ENCODE measurements at places on chromosomes 6 and 20.

DNA sequence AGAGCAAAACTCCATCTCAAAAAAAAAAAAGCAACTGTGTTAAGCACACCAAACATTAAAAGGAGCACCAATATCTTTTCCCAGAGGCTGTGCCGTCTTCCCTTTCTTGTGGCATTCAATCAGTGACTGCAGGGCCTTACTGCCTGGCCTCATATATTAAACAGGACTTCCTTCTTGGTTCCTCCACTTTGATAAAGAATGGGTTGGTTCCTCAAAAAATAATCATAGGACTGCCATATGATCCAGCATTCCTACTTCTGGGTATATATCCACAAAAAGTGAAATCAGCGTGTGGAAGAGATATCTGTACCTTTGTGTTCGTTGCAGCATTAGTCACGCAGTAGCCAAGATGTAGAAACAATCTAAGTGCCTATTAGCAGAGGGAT, 40.3 kb upstream of the GFOD1 start:
- DNase-seq = no peak

DNA sequence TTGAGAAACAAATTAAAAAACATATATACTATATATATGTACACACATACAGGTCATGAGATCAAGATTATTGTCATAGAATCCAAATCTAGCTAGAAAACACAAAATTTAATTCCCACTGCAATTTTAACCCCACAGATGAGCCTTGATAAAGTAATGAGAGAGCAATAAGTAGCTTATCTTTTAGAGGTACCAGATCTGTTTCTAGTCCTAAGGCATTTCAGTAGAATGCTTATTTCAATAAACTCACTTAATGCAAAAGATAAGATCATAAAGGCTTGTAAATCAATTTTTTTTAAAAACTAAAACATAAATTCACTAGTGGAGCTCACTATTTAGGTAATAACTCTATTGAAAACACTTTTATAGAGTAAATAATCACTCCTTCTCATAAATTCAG, 47.2 kb downstream of the PRKN start:
- DNase-seq = no peak

DNA sequence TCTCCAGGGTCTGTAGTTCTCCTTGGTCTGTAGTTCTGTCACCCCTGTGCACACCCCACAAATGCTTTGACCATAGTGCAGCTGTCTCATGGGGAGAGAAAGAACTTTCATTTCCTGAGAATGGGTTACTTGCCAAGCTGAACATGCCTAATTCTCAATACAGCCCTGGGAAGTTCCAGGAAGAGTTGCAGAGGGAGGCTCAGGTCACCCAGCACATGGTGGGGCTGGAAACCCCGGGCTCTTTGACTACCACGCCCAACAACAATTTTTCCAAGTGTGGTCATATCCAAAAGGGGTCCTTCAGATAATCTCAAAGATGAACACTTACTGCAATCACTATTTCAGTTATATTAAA, 2.2 kb upstream of the PTPRA start:
- DNase-seq = no peak

GRCh38 chr6:11141295-11141694, 29.8 kb upstream of the ERVFRD-1 start:
- no peak for DNase-seq

DNA sequence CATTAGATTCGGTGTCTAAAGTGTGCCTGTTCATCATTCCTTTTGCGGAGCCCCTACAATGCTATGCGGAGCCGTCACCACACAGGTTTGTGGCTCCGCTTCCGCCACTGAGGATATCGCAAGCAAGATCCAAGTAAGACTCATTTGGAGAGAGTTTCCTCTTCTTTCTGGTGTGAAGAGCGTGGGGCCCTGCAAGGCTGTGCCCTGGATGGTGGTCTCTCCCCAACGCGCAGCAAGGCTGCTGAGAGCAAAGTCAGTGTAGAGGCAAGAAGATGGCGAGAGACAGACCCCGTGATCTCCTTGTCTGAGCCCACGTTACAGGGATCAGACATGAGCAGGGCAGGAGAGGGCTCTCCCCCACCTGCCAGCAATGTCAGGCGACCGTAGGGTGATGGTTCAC, 96.3 kb upstream of the AFDN start:
- DNase-seq = no peak

DNA sequence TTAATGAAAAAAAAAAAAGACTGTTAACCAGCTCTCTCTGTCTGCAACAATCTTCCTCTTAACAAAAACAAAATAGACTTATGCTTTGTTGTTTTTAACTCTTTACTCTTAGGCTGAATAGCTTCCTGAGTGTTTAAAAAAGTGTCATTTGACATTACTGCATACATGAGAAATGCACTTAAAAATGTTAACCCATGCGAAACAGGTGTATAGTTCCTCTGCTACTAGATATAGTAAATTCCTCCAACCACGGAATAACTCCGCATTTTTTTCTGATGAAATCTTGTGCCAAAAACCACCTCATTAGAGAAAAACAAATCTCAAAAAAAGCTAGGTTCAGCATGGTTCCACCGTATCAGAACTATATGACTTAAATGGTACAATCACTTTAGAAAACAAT, 426.0 kb downstream of the ADGRB3 start:
- no peak for DNase-seq

GRCh38 chr6:23173234-23173633, 603.9 kb downstream of the HDGFL1 start:
- DNase-seq = no peak

- no peak for DNase-seq
Observed at GRCh38 chr6:116545651-116546050, at the start of gene TRAPPC3L. TRAPPC3L (minus strand) TSS chr6:116545684; CDS start chr6:116545514, 170 bp downstream.

- no peak for DNase-seq
Observed at GRCh38 chr6:31907158-31907813, 5.4 kb upstream of the ZBTB12 start.

Measured in CD4-positive, alpha-beta T cell treated with Interleukin-10 for 1 hour (primary cell).